ENCODE measurements at places on chromosomes 12 and 14. TPM values are rescaled to one million over a fixed set of nuclear protein-coding genes. Genes with fewer than 3 reads are reported as not detected.

- no peak for DNase-seq
Observed at GRCh38 chr12:65854629-65855028, 30.3 kb downstream of the HMGA2 start.

The TSPAN11 gene
- 7.8 TPM for total RNA-seq

- no peak for DNase-seq
Observed at GRCh38 chr12:92400006-92400405, 254.4 kb upstream of the BTG1 start.

DNA sequence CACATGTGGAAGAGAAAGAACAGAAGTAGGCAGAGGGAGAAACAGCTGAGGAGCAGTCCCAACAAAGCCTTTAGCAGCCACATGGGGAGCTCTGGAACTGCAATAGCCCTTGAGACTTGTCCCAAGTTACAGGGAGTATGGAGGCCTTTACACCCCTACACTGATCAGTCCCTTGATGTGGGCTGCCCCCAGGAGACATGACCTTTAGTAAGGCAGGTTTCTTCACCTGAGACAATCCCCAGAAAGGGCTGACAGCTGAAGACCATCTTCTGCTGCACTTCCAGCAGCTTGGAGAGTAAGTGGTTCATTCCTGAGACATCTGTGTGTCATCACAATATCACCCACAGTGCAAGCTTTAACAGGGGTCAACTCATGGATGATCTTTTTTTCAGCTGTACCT, 8.6 kb upstream of the SNAPC1 start:
- DNase-seq = no peak

DNA sequence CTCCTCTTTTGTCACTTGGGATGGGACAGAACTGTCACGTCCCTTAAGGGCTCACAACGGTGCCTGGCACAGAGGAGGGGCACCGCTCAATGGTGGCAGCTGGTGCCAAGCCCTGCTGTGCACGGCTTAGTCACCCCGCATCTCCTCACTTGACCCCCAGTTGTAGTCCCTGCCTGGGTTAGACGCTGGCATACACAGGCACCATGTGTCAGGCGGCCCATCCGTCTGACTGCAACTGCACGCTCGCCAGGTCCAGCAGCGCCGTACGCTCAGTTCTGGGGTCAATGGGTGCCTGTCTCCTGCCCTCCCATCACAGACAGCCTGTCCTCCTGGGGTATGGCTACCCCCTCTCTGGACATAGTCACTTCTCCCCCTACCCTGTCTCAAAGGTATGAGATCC, 1.6 kb upstream of the PACS2 start:
- no peak for DNase-seq

The DBX2 gene
- not detected for total RNA-seq

DNA sequence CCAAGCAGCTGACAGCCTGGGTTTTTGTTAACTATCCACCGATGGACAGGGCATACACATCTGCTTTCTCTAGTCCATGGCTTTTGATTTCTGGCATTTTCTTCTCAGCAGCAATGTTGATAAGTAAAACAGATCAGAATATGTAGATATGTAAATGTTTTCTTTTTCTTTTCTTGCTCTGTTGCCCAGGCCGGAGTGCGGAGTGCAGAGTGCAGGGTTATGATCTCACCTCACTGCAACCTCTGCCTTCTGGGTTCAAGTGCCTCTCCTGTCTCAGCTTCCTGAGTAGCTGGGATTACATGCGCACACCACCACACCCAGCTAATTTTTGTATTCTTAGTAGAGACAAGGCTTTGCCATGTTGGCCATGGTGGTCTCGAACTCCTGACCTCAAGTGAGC, 27.9 kb downstream of the CLEC9A start:
- no peak for DNase-seq

DNA sequence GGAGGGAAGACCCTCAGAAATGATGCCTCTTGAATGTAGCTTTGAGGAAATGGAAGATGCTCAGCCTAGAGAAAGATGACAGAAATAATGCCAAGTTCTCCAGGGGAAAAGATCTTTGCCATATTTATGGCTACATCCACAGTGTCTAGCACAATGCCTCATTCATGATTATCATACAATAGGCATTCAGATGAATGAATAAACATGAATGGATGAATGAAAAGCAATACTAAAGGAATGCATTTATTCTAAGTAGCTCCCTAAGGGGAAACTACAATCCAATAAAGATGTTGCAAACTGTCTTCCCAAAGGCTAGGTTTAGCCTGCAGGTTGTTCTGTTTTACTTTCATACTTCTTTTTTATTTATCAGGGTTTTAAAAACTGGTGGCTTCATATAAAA, 12.0 kb downstream of the TMTC1 start:
- no peak for DNase-seq

The TMEM233 gene
- total RNA-seq = 0.96 TPM

The KLHL33 gene
- total RNA-seq = 0.29 TPM

The PRIMA1 gene
- 1.9 TPM for total RNA-seq

The CAPZA3 gene
- not detected for total RNA-seq

- no peak for DNase-seq
Observed at GRCh38 chr14:73287071-73287470, 49.8 kb downstream of the PAPLN start.

The SLCO1B1 gene
- total RNA-seq = not detected

GRCh38 chr14:101039031-101039754, 135.7 kb upstream of the RTL1 start:
- no peak for DNase-seq

GRCh38 chr12:59500915-59501314, 94.9 kb upstream of the SLC16A7 start:
- DNase-seq = no peak

DNA sequence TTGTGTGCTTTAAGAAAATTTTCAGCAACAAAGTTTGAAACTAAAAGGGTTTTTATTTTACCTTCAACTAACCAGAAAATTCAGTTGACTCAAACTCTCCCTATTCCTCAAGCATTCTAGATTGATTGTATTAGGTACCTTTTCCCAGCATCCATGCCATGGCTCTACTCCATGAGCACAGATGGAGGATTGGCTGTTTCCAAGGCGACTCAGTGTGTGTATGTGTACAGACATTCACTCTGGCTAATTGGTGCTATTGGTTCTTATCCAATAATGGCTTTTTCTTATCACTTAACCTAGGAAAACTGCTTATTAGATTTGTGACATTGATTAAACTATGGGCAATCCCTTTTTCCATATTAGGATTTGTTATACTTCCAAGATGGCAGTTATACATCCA, 202.6 kb downstream of the ANO6 start:
- no peak for DNase-seq

The GPRC5D gene
- not detected for total RNA-seq

The GUCY2C gene
- total RNA-seq = not detected

DNA sequence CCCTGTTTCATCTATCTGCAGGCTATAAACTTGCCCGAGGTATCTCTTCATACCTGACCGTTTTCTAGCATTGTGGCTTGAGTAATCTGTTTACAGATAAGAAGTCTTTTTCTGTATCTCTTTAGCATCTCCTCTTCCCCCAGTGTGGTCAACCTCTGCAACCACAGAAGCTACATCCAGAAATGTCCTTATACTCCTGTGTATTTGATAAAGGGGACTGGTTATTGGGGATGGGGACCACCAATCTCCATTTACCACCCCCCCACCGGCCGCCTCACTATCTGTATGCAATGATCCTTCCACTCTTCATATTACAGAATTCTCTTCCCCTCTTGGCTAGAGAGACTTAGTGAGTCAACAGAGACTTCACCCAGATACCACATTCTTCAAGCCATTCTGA, 3.4 kb upstream of the RPAP3 start:
- no peak for DNase-seq

DNA sequence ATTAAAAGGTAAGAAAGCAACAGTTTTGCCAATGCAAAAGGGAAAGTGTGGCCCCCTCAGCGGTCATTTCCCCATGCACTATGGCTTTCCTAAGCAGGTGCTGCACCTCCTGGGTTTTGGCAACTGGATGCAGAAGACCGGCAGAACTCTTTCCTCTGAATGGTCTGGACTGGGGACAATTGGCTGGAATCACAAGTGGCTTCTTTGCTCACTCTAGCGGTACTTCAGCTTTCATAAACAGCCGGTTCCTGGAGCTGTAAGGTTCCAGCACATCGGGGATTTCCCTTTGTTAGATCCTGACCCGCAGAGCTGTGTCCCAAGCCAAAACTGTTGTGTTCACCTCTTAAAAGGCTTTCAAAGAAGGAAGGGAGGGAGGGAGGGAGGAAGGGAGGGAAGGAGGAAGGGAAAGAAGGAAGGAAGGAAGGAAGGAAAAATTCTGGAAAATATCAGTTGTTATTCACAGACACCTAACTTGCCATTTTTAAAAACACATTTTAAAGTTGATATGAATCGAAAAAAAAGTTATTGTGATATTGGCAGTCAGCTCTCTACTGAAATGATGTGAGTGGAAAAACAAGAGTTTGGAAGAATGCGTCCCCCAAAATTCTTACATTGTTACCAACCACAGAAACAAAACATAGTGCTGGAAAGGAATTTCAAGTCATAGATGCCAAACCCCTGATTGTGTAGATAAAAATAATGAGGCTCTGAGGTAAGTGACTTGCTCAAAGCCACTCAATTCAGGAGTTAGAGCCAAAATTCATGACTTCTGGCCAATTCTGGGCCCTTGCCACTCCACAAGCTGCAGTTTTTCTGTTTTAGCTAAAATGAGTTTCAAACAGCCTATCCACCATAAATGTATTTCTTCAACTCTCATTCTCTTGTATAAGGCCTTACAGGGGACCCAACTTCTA, 220.6 kb upstream of the HMGA2 start:
- DNase-seq = no peak

- no peak for DNase-seq
Observed at GRCh38 chr12:4665236-4665635, 16.3 kb downstream of the NDUFA9 start.

DNA sequence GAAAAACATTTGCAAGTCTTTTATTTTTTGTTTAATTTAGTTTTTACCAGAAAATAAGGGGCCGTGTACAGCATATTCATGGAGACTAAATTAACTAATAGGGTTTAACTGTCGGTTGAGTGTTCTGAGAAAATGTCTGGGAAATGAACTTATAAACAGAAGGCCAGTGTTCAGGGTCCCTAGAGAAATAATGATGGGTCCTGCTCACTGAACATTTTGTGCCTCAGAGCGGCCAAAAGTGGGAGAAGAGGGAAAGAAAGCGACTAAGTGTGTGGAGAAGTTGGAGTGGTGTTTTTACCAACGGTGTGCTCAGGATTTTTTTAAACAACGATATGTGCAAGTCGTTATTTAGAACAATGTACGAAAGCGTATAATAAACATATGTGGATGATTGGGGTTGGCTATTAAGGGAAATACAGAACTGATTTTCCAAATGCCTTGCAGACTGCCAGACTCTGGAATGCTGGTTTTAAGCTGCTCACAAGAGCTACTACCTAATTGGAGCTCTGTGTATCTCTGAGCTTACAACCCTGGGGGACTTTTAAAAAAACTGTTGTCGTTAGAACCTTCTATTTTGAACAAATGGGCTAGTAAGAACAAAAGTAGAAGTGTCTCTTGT, 166.7 kb downstream of the SLC38A4 start:
- DNase-seq = no peak

The KRT79 gene
- total RNA-seq = 5.4 TPM

DNA sequence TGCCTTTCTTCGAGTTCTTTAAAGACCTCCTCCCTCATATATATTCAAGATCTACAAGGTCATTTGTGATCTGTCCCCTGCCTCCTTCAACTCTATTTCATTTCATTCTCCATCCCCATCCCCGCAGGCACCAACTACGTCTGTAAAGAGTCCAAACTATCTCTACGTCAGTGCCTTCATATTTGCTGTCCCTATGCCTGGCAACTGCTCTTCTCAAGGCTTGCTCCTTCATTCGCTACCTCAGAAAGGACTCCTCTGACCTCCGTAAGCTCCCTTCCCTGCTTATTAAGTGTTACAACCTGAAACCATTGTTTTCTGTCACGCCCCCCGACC, 650 bp downstream of the LLPH start:
- DNase-seq = no peak

DNA sequence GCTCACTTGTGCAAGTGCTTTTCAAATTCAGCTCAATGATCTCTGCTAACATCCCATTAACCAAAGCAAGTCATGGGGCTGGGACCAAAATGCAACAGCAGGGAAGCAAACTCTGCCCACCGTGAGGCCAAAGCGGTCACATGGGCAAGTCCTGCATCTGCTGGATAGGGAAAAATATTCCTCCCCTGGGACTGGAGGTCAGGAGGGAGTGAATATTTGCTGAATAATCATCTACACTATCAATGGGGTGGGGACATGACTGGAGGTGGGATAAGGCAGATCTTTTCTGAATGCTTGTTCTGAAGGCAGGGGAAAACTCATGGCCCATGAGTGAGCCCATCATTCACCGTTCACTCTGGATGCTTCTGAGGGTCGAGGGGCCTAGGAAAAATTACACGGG, 45.1 kb upstream of the VRK1 start:
- DNase-seq = no peak

The RNF31 gene
- total RNA-seq = 52.3 TPM

- DNase-seq = no peak
Observed at GRCh38 chr12:31481415-31481814, 109.5 kb downstream of the DENND5B start.

DNA sequence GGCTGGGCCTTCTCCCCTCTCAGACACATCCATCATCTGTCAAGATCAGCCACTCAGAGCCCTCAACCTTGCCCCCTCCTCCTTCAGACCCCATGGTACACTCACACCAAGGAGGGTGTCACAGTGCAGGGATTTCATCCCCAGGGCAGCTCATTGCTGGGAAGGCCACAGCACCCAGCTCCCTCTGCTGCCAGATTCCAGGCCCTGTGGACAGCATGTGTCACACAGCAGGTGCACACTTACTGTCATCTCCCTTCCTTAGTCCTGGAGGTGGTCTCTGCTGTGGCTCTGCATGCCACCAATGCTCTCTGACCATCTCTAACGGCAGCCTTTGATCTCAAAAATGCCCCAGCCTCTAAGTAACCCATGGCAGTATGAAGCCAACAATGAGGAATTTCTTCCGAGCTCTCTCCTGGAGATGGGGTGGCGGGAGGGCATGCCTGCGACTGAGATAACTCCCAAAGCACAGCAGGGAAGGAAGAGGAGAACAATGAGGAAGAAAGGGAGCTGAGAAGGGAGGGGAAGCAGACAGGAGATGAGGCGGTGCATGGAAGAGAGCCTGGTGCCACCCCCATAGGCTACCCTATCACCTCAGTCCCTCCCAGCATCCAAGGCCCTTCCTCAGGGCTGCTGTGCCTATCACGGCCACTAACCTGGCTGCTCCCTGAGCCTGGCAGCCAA, 101.0 kb downstream of the SINHCAF start:
- no peak for DNase-seq

DNA sequence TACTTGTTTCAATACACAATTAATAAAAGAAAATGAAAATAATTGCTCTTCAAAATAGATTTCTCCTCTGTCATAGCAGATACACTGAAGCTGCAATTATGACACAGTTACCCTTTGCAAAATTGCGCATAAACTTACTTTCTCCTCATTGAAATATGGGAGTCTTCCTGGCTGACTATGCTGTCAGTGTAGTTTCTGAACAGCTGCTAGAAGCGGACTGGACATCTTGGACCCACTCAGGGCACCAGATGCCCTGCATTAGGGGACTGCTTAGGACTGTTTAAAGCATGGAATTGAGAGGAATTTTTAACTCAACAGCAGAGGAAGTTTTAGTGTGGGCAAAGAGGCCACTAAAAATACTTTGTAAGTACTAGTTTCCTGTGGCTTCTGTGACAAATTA, 454.9 kb downstream of the ATP23 start:
- no peak for DNase-seq

GRCh38 chr12:84632556-84632955, 280.0 kb downstream of the SLC6A15 start:
- DNase-seq = no peak

The KRT83 gene
- total RNA-seq = not detected

Measured in upper lobe of right lung (tissue), 1 donor.